ENCODE measurements at places on chromosomes 2 and 18.

GRCh38 chr2:98504381-98505109 lies 59.9 kb downstream of the INPP4A start:
- no peak for DNase-seq

DNA sequence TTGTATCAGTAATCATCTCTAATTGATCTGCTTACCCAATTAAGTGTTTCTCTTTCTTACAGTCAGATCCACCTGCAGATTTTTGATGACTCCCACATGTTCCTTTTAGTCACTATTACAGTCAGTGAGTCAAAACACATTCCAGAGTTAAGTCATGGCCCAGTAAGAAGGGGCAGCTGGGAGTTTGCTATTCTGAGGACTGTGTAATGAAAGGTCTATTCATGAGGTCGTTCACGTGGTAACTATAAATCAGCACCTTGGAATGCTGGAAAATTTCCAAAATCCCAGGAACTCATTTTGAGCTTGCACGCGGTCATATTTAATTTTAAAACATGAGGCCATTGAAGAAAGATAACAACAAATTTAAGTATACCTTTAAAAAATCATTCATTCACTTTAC lies 252.5 kb downstream of the XIRP2 start:
- peak; percentile 96 for DNase-seq

GRCh38 chr2:74429487-74430451 lies 8.2 kb downstream of the WDR54 start:
- DNase-seq = no peak

DNA sequence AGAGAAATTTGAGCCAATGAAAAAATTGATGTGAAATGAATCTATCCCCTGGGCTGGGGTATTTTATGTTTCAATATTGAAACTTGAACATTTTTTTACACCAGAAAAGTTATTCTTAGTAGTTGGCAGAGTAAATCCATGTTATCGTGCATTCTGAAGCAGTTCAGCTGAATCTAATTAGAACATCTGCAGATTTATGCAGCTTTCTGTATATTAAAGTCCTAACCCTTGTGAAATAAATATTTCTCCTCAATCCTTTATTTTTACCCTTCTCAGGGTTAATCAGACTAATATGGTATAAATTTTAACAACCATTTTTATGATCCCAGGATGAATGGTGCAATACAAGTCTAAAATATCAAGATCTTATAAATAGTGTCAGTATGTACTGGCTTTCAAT lies 69.5 kb downstream of the CDH20 start:
- no peak for DNase-seq

DNA sequence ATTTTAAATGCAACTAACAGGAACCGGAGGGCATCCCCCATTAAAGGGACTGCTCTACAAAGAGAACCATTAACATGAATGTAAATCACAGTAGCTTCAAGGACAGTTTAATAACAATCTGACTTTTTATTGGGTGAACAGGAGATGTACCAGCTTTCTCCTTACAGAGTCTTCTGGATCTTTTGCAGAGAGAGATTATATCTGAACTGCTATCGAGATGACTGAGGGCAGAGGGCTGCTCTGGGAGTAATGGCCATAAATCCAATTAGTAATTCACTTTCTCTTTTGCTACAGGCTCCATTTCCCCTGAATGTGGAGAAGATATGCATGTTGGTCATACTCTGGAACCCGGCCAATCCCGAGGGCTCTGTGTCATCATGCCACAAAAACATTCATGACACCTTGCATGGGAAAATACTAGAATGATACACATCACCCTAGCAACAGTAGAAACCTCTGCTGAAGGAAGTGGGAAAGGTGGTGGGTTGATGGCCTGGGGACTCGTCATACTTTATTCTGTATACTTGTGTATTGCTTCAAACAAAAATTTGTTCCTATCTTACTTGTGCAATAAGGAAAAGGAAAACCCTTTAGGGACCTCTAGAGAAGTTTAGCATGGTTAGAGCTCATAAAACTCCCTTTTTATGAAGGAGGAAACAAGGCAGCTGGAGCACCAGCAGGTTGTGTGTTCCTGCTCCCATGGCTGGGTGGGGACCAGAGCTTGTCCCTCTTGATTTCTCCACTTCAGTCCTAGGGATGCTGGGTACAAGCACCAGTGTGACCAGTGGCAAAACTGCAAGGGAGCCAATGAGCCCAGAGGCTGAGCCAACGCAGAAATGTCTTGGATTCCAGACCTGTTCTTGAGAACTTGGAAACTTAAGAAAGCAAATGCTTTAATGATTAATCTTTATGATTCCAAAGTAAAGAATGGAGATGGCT lies 26.0 kb downstream of the CTAGE1 start:
- DNase-seq = peak; percentile 99

DNA sequence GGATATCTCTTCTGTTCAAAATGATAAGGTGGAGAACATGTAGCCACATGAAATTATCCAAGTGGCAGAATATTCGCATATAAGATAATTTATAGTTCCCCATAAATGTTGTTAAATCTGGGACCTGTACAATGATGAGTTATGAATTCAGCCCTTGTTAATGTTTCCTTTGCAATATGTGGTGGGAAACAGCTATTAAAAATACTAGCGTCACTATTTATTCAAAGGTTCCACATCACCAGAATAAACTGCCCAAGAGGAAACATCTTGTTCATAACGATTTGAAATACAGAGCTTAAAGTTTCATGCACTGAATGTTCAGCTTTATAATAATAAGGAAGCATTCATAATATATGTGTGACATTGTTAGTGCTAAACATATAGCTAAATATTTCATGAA lies 223.9 kb upstream of the TCF4 start:
- no peak for DNase-seq

GRCh38 chr2:141824790-141825189 lies 306.0 kb downstream of the LRP1B start:
- DNase-seq = no peak

- peak; percentile 59 for DNase-seq
These were observed 99.5 kb downstream of the RBMS1 start for GRCh38 chr2:160394153-160394552.

DNA sequence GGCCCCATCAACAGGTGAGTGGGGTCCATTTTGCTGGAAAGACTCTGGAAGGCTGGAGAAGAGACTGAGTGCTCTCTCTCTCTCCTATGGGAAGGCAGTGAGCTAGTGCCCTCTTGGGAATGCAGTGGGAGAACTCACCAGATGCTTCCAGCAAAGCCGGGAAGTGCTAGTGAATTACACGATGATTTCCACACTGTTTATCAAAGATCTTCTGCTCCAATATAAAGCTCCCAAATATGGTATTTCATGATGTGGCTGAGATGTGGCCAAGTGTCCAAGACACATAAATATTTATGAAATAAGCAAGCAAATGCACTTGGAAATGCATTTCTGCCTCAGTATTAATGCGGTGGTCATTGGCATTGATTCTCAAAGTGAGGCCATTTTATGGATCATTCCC lies 135.9 kb downstream of the VAPA start:
- no peak for DNase-seq

DNA sequence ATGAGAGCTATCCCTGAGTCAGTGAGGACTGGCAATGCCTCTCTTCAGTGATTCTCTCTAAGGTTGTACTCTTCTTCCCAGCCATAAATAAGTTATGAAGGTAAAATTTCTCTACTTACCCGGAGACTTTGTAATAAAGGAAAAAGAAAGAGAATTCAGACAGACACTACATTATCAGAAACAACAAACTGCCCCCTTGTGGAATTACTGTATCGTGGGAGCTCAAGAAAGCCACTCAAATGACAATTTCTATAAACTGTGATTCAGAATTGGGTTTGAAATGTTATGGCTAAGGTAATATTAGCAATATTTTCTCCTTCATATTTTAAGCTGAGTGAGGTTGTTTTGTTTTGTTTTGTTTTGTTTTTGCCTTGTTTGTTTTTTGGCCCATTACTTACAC lies 155.8 kb upstream of the TANK start:
- peak; percentile 25 for DNase-seq

- DNase-seq = no peak
These were observed 761.0 kb upstream of the POU3F3 start for GRCh38 chr2:104092886-104093285.

DNA sequence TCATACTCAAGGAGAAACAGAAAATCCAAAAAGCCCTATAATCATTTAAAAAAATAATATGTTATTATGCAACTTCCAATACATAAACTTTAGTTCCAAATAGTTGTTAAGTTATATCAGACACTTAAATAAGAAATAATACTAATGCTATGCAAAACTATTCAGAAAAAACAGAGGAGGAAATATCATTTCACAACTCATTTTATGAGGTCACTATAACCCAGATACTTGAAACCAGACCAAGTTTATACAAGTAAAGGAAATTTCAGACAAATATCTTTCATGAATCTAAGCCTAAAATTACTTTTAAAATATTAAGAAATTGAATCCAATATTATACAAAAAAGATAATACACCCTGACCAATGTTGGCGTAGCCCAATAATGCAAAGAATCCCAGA lies 260.8 kb downstream of the CD226 start:
- DNase-seq = no peak

DNA sequence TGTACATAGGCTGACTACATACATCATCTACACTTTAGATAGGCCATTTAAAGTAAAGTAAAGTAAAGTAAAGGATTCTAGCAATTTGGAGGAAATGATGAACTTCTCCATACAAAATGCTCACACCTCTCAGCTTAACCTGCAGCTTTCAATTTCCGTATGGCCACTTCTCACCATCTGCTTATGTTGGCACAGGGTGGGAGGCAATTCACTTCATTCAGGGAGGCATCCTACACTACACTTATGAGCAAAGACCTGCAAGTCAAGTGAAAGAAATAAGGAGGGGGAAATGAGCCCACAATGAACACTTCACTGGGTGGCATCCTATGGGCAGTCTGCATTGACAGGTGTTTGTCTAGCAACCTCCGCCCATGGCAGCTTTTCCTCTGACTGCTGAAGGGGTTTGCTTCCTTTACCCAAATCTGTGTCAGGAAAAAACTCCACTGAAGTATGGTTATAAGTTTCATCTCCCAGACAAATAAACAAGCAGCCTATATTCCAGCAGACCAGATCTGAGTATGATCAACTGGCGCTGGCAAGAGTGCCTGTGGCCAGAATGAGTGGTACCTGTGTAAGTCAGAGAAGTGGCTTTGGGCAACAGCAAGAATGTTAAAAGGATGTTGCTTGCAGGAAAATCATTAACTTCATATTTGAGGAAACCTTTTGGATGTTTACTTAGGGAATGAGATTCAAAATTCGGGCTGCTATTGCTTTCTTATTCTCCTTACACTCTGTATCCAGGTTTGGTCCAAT lies 449.1 kb downstream of the TGIF1 start:
- no peak for DNase-seq

- DNase-seq = no peak
These were observed 1.8 kb downstream of the B3GNT7 start for GRCh38 chr2:231397011-231397927.

DNA sequence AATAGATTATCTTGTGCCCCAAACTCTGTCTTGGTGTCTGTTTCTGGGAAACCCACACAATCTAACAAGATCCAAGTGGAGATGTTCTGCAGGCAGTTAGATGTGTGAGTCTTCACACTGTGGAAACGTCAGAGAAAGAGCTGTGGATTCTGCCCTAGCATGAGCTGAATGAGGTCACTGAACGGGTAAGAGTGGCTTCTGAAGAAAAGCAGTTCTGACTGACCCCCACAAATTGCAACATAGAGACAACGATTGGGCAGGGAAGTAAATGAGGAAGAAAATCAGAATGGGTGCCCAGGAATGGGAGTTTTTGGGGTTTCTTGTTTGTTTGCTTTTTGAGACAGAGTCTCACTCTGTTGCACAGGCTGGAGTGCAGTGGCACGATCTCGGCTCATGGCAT lies 12.9 kb upstream of the RPL37A start:
- no peak for DNase-seq

DNA sequence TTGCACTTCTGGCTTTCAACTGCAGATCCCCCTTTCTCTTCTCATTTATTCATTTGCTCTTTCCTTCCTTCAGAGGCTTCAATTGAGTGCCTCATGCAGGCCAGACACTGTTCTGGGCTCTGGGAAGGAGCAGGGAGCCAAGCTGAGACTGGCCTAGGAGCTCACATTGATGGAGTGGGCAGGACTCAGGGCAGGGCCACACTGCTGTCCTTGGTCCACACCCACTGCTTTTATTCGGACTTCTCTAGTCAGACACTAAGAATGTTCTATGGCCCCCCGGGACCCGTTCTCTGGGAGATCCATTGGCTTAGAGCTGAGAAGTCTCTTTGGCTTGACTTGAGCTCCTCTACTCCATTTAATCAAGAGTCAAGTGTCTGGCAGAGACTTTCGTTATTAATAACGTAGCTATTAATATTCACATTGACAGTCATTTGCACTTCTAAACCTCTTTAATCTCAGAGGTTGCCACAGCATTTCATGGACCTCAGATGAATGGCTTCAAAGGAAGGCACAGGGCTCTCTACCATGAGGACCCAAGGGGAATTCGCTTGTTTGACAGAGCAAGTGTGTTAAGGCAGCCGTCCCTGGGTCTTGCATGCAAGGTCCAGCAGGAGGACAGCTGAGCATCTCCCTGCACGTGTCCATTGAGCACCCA lies 20.1 kb downstream of the SH3RF3 start:
- no peak for DNase-seq

- peak; percentile 78 for DNase-seq
These were observed 28.9 kb downstream of the IL1R2 start for GRCh38 chr2:102020596-102021170.

GRCh38 chr2:96138179-96139145 lies at the start of gene ASTL:
TSS of gene ASTL (minus strand) at chr2:96138502. CDS start at chr2:96138436, 66 bp downstream.
- peak; percentile 58 for DNase-seq

DNA sequence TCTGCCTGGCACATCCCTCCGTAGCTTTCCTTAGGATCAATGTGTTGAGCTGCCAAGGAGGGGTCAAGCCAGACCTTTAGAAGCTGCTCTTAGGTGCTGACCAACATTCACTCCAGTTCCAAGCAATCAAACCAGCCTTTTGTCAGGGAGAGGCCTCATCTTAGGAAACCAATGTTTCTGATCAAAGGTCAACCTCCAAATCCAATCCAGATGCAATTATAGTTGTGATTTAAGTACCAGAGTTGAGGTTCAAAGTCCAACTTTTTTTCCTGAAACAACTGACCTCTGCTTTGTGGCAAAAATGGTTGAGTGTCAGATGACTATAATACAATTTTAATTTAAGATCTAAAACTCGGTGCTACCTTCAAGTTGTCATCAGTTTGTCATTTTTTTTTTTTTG lies 303.4 kb downstream of the ALK start:
- DNase-seq = no peak

DNA sequence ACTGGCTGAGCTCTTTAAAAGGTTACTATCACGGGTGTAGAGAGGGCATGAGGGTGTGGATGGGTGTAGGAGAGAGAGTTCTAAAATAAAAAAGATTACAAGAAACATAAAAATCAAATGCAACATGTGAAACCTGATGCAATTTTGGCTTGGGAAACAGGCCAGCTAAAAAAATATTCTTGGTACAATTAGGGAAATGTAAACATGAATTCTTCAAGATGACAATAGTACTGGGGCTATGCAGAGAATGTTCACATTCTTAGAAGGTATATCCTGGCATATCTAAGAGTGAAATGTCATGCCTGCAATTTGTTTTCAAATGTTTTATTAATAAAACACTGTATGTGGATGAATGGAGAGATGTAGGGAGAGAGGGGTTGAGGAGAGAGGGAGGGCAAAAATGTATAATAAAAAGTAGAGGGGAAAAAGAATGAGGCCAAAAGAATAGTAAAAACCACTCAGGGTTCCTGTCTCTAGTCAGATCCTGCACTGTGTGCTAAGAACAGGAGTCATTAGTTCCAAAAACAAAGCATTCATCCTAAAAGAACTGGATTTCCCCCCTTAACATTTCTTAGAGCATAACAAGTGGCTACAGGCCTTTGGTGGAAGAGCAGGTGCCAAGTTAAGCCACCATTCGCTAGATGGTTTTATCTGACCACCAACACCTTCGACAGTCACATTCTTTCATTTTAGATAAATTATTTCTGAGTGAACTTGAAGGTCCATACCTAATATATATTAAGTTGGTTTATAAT lies 77.3 kb downstream of the LPIN2 start:
- no peak for DNase-seq

All from M059J (cell line).